ENCODE measurements at places on chromosomes 16 and 17.

DNA sequence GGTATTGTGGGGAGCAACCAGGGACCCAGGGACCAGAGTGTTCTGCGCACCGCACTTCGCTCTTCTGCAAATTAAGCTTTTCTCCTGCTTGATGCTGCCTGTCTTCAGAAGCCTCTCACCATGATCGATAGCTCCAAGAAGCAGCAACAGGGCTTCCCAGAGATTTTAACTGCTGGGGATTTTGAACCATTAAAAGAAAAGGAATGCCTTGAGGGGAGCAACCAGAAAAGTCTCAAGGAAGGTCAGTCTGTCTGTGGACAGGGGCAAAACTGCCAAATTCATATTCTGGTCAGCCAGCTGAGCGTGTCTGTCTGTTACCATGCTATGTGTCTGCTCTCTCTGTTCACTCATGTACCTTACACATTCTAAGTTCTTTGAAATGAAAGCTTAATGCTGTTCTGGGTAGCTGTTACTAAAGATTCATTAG lies 115.7 kb downstream of the MRTFB start:
- no peak for DNase-seq

GRCh38 chr17:28230011-28230410 lies 89.0 kb upstream of the TMEM97 start:
- no peak for DNase-seq

- no peak for DNase-seq
These were observed 15.0 kb upstream of the PEMT start for GRCh38 chr17:17606416-17607000.

- DNase-seq = no peak
These were observed 22.5 kb upstream of the TMEM132E start for GRCh38 chr17:34556931-34557330.

DNA sequence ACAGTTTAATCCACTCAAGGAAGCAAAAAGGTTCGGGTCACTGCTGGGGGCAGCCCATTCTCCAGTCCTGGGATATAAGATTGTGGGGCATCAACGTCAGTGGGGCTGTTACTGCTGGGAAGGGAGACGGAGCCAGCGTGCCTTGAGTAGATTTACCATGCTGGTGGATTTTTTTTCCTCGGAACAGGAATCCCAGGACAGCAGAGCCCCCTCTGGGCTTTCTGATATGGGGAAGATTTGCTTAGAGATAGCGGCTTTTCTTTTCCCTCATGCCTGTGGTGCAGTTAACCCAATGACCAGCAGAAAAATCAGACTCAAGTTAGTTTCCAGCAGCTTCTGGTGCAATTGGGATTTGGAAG lies 35.4 kb downstream of the WSCD1 start:
- no peak for DNase-seq

DNA sequence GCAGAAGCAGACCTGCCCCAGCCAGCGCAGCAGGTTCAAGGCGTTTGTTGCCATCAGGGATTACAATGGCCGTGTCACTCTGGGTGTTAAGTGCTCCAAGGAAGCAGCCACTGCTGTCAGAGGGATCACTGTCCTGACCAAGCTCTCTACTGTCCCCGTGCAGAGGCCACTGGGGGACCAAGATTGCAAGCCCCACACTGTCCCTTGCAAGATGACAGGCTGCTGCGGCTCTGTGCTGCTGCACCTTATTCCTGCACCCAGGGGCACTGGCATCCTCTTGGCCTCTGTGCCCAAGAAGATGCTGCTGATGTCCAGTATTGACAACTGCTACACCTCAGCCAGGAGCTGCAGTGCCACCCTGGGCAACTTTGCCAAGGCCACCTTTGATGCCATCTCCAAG lies 27.7 kb downstream of the ATPAF2 start:
- no peak for DNase-seq

- no peak for DNase-seq
These were observed 57.1 kb upstream of the KIF2B start for GRCh38 chr17:53765609-53766008.

DNA sequence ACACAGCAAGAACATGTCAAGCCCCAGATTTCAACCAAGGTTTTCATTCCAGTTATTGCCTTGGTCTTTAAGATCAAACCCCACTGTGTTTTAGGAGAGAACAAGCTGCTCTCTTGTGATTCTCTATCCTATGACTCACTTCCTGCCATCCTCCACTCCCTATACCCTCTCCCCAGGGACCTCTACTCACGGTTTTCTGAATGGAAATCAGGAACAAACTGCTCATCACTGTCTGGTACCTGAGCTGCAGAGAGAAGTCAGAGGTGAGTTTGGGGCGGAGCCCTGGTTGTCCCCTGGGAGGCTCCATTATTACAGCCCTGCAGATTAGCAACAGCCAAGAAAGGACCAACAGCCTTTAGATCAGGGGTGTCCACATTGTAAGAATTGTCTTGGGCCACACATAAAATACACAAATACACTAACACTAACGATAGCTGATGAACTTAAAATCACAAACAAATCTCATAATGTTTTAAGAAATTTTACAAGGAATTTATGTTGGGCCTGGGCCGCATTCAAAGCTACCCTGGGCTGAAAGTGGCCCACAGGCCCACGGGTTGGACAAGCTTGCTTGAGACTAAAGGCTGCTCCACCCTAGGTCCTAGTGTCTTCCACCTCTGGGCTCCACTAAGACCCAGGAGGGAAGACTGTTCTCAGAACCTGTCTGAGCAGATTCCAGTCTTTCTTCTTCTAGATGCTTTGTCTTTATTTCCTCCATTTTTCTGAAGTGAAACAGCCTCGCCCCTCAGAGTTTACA lies 9.7 kb downstream of the ETV4 start:
- no peak for DNase-seq

DNA sequence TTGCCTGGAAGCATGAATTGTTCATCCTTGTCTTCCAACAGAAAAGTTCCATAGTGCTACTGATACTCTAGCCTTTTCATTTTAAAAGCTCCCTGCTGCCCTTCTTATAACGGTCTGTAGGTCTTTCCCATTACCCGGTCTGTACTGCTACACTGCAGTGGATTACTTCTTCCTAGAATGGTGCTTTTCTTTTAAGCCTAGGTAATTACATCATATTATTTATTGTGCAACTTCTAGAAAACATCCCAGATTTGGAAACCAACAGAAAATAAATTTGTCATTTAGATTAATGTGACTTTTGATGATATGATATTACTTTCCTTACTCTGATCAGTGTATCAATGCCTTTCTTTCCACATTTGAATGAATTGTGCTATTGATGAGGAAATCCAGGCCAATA lies 199.4 kb downstream of the TANC2 start:
- DNase-seq = no peak

Measured in CD4-positive, alpha-beta T cell (primary cell).